Uterus (tissue), 4 donors: ENCODE measurements at places on chromosomes 11 and 22. TPM values are rescaled to one million over a fixed set of nuclear protein-coding genes. Genes with fewer than 3 reads are reported as not detected.

Gene BIRC2
- 49.4 TPM for total RNA-seq

GRCh38 chr11:10080138-10080537, 213.9 kb downstream of the SBF2 start:
- DNase-seq: no peak

Gene DCHS1
- total RNA-seq: 58.9 TPM

Gene LRRC32
- 19.7 TPM for total RNA-seq

DNA sequence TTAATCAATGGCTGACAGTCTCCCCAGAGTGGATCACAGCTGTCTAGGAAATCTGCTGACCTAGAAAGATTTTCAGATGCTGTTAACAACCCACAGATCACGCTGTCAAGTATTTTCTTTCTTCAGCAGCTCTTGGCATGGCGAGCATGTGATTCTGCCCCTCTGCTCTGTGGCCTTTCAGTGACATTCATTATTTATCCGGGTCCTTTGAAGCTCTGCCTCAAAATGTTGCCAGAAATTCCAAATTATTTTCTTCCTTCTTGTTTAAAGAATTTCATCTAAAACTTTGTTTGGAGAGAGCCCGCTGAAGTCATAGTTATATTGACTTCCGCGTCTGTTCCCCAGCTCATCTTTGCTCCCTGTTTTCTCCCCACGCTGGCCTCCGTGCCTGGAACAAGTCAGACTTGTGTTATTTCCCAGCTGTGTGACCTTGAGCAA, 134.1 kb downstream of the COMMD9 start:
- no peak for DNase-seq

DNA sequence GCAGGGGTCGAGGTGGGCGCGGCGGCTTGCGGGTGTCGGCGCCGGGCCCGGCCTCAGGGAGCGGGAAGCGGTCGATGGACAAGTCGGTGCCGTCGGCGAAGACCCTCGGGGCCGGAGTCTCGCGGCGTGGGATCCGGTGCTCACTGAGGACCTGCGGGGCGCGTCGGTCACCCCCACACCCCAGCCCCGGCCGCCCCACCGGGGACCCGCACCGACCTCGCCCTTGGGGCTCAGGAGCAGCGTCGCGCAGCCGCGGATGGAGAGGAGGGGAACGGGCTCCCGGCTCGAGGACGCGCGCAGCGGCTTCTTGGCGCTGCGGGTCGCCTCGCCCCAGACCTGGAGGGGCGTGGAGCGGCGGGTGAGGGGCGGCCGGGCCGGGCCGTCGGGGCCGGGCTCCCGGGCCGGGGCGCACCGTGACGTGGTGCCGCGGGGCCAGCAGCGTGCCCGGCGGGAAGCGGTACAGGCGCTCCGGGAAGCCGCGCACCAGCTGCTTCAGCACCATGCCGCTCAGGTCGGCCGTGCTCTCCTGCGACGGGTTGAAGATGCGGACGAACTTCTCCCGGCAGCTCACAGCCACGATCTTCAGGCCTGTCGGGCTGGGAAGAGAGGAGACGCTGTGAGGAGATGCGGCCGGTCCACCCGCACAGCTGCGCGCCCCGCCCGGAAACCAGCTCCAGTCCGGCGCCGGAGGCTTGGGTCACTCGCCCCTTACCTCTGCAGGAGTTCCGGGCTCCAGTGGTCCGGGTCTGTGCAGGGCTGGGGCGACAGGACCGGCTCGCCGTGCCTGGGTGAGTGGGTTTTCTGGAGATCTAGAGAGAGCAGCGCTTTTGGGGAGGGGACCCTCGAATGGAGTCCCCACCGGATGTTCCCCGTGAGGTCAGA, 4.5 kb downstream of the LMNTD2 start:
- DNase-seq: no peak

- no peak for DNase-seq
Measured at GRCh38 chr11:115665175-115665821, 161.1 kb upstream of the CADM1 start.

DNA sequence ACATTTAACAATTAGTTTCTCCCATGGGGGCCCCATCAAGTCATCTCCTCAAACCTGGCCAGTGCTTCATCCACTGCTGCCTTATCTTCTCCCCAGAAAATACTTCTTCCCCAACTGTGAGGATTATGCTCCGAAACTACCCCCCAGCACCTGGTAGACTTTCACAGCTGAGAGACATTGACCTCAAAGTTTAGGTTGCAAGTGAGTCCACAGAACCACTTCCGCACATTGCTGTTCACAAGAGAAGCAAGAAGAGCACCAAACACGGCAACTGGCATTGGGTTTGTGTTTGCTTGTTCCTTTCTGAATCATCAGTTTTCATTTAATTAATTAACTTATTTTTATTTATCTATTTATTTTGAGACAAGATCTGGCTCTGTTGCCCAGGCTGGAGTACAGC, 6.1 kb downstream of the MCHR1 start:
- no peak for DNase-seq

DNA sequence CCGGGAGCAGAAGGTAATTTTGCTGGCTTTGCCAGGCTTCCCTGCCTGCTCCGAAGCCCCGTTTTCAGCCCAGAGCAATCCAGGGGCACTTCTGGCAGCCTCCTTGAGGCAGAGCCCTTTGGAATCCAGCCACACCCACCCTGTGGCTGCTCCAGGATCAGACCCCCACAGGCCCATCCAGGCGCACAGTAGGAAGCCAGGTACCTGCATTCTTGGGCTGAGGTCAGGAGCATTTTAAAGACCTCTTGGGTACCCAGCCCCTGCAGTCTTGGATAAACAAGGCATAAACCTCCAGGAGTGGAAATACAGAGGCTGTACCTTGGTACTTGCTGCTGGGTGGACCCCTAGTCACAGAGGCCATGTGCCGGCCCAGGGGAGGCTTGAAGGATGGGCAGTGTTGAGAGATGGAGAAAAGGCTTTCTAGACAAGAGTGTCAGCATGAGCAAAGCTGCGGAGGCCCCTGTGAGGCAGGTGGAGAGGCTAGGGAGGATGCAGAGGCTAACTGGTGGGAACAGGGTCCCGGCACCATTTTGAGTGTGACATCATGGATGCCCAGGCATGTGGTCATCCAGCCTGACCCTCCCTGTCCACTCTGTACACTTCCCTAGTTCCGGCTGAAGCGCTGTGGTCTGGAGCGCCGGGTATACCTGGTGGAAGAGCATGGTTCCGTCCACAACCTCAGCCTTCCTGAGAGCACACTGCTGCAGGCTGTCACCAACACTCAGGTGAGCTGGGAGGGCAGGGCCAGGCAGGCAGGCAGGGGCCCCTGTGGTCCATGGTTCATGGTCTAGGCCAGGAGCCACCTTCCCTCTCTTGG, 3.9 kb downstream of the MUS81 start:
- peak; percentile 19 for DNase-seq

GRCh38 chr11:95247127-95247684, 16.2 kb upstream of the SESN3 start:
- DNase-seq: no peak

DNA sequence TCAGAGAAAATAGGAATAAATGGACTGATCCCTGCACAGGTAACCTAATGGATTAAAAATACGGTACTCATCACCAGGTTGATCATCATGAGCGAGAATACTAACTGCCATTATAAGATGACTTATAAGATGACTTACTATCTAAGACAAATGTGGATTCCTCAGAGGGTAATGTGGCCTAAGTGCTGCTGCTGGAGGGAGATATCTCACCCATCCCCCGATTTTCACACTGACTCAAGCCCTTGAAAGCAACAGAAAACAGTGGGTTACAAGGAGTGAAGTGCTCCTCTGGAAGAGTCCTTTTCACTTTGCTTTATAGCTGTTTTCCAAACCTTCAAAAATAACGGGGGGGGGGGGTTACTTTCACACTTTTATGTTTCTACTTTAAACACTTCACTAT, 920 bp downstream of the TMEM218 start:
- no peak for DNase-seq

Gene ANGPTL5
- total RNA-seq: 0.24 TPM

- DNase-seq: no peak
Measured at GRCh38 chr11:65590240-65590738, 5.3 kb downstream of the KCNK7 start.

Gene SCN3B
- 2.4 TPM for total RNA-seq

Gene PMM1
- 33.3 TPM for total RNA-seq

DNA sequence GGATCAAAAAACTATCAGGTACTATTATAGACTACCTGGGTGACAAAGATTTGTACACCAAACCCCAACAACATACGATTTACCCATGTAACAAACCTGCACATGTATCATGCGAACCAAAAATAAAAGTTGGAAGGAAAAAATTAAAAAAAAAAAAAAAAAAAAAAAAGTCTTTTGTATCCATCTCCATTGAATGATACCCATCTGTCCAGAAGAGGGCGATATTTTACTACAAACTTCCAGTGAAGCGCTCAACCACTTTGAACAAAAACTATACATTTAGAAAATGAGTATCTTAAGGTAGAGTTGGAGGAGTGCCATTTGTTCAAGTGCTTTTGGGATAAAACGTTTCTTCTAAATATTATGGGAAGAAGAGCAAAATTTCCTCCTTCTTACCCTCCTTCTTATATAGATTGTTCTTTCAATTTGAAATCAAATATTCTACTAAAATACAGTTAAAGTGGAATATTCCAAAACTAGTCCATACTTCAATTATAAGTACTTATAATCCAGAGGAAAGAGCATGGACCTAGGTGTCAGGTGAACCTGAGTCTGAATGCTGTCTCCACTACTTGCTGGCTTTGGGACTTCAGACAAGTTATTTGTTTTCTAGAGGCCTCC, 23.3 kb downstream of the ARL14EP start:
- DNase-seq: no peak

DNA sequence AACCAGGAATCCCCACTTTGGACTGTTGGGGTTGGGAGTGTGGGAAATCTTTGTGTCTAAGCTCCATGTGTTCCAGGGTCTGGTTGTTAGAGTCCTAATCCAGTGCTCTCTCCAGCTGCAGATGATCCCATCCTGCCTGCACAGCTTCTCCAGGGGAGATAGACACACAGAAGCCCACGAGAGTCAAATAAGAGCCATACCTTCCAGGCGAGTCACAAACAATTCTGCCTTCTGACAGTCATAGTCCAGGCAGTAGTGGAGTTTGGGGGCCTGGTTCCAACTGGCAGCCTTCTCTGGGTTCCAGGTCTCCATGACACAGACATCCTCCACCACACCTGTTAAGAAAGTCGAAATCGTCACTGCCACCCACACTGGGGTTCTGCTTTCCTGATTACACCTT, 32.1 kb downstream of the SYT13 start:
- no peak for DNase-seq

GRCh38 chr11:65419772-65420481, 2.7 kb upstream of the NEAT1 start:
- DNase-seq: peak; percentile 96

DNA sequence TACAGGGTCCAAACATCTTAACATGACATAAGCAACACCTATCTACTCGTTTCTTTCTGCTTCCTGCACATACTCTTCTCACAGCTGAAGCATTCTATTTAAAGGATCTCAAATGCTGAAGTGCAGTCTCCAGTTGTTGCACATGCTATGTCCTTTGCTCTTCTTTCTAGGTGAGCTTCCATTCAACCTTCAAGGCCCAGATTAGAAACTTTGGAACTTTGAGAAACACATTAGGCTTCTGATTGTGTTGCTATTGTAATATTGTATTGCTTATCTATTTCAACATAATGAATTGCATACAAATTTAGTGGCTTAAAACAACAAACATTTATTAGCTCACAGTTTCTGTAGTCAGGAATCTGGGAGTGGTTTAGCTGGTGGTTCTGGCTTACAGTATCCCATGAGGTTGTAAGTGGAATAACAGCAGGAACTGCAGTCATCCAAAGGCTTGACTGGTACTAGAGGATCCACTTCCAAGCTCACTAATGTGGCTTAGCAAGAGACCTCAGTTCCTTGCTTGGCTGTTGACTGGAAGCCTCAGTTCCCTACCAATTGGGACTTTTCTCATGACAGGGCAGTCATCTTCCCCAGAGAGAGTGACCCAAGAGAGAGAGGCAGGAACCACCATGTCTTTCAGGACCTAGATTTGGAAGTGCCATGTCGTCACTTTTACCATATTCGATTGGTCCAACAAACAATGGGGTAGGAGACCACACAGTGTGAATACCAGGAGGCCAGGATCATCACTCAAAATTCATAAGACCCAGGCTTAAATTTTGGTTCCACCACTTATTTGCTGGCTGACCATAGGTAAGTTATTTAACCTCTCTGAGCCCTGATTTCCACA, 27.2 kb upstream of the RASSF10 start:
- DNase-seq: no peak

GRCh38 chr11:131038597-131038996, 122.3 kb upstream of the SNX19 start:
- no peak for DNase-seq

Gene OR5A1
- total RNA-seq: not detected

- DNase-seq: no peak
Measured at GRCh38 chr22:49690454-49690853, 137.2 kb downstream of the BRD1 start.

DNA sequence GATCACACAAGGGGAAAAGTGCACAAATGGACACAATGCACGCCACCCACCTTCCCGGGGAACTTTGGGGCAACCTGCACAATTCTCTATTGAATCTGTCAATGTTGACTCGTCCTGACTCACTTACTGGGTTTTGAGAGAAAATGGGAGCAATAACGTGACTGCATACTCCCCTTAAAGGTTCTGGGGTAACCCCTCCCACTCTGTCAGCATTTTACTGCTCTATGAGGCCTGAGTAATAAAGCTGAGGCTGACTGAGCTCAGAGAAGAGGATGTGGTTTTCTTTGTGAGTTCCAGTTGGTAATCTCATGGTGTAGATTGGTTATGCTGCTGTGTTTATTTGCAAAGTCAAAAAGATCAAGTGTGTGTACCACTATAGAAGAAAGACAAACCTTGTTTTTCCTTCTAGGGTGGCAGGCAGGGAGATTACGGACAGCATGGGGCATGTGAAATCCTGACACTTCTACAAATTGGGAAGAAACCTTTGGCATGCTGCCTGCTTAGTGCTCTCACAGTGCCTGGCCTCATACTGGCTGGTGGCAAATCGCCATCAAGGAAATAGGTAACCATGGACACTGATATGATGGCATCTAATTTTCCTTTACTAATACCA, 16.1 kb upstream of the APOA1 start:
- no peak for DNase-seq

DNA sequence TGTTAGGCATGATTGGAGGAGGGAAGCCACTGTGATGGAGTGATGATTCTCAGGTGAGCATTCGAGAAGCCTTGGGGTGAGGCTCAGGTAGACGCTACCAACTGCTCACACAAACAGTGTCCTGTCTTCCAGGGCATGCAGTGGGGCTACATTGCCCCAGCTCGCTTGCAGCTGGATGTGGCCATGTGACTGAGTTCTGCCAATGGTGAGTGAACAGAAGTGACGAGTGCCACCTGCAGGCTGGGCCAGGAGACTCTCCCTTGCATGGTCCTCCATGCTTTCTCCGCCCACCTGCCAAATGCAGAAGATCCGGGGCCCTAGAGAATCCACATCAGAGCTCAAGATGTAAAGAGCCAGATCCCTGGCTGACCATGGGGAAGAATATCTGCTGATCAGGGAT, 195.9 kb downstream of the BCR start:
- no peak for DNase-seq

GRCh38 chr11:110490886-110491285, 61.1 kb downstream of the FDX1 start:
- DNase-seq: no peak

Gene OR5B21
- not detected for total RNA-seq

Gene APOBEC3F
- total RNA-seq: 26.6 TPM
